SK-N-DZ (cell line): ENCODE measurements at places on chromosomes 6 and 20.

GRCh38 chr6:43969158-43969981 is 157.9 kb downstream of the MRPL14 start:
- DNase-seq = no peak

DNA sequence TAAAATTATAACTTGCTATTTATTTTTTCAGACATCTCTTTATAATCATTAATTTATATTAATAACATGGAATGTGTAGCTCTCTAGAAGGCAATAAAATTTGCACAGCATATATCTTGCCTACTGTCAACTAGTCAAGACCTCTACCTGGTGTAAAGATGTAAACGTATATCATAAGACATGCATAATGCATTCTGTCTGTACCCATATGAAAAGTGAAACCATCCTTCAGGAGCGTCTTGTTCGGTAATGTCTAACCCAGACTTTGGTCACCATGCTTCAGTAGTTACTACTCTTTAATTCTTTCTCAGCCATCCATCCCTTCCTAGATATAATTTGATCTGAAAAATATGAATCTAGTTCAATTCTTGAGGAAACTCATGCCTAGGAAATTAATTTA is 21.0 kb downstream of the CEP43 start:
- DNase-seq = no peak

DNA sequence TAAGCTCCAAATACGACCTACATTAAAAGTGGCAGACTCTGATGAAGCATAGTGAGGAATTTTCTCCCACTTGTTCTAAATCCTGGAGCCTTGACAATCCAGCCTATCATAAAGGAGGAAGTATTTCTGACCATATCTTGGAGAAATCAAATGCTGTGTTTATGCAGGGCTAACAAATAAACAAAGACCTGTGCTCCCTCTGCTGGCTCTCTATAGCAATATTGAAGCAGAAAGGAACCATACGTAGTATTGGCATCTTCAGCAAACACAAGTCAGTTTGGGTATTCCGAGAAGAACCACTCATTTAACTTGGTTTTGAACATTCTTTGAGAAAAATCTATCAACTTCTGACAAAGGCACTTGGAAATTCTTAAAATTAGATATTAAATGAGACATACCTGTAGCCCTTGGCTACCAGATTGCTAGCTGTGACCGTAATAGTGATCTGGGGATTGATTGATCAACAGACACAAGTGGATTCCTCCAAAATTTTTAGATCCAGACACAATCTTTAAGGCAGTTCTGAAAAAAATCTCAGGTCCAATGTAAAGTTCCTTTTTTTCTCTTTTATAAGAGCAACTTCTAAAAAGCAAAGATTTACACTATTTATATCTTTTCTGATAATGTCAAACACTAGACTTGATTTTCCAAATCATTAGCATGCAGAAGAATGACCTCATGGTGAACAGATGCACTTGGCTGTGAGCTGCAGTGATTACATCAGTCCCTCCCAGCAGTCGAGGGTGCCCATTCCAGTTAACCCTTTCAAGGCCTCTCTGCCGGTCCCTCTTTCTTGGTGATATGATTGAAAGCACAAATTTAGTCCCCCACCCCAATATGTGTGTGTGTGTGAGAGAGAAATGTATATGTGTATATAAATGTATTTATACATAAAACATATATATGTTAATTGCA is 40.2 kb downstream of the INSM1 start:
- peak; percentile 69 for DNase-seq

DNA sequence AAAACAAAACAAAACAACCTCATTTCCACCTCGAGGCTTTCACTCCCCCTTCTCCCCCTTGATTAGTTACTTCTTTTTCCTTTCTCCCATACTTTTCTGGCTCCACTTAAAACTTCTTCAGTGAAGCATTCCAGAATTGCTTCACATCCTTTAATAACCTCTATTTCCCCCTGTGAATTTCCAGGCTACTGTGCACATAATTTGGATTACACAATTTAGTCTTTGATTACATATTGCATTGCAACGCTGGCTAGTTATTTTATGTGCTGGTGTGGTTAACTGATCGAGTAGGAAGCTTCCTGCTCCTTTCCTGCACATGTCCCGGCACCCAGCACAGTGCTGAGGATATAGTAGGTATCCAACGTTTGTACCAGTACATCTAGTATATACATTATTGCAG is 28.1 kb upstream of the EEF1E1 start:
- no peak for DNase-seq
